ENCODE measurements at places on chromosomes 4 and X.
A peak's percentile ranks its signal among the peaks of the same experiment; 100 is the strongest.

GRCh38 chr4:83107631-83108030 lies 6.9 kb downstream of the PLAC8 start:
- no peak for DNase-seq

GRCh38 chr4:17613761-17614415 lies 553 bp upstream of the MED28 start:
- DNase-seq = peak; percentile 72

GRCh38 chr4:75058486-75058885 lies 125.6 kb downstream of the PARM1 start:
- no peak for DNase-seq

GRCh38 chr4:153577053-153577452 lies 107.0 kb upstream of the TLR2 start:
- DNase-seq = no peak

DNA sequence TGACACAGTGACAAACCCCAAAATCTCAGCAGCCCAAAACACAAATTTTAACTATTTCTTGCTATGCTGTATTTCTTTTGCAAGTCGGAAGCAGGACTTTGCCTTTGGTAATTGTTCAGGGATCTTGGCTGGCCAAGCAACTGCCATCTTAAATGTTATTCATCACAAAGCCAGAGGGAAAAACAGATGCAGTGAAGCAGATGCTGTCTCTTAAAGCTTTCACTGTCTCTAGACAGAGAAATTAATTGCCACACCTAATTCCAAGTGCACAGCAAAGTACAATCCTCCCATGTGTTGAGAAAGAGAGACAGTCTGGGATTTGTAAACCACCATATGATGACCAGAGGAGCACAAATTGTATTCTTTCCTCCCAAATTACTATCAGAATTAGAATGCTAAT lies 30.0 kb upstream of the GALNT7 start:
- no peak for DNase-seq

DNA sequence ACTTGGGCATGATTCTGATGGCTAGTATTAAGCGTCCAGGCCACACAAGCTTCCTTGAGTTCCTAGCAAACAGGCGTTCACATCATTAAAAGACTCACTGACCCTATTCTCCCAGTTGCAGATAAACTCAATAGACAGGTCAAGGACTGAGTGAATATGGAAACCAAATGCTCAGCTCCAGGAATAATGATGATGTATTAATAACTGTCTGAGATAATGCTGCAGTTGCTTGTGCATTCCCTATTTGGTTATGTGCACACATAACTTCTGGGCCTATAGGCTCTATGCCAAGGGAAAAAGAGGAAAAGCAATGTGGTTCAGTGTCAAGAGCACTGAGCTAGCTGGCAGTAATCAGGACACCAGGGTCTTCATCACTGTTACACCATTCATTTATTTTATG lies 3.5 kb downstream of the RAB9B start:
- no peak for DNase-seq

DNA sequence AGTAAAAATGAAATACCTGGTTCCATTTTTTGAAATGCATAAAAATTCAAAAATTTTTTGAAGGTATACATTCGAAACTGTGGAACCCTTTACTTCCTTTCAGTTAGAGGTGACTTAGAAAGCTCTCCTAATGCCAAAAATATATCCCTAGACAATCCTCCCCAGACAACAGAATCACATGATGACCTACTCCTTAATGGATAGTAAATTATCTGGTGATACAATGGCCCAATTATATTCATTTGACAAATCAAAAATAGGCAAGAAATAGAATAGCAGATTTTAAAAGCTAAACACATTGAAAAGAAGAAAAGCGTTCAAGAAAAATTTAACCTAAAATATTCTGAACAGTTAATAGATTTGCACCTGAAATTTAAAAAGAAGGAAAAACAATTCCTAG lies 3.5 kb upstream of the UGT2A2 start:
- DNase-seq = no peak

- DNase-seq = peak; percentile 76
These were observed 101.2 kb upstream of the KLF3 start for GRCh38 chr4:38562751-38563198.

- DNase-seq = no peak
These were observed 12.3 kb upstream of the CHRNA9 start for GRCh38 chr4:40322811-40323210.

DNA sequence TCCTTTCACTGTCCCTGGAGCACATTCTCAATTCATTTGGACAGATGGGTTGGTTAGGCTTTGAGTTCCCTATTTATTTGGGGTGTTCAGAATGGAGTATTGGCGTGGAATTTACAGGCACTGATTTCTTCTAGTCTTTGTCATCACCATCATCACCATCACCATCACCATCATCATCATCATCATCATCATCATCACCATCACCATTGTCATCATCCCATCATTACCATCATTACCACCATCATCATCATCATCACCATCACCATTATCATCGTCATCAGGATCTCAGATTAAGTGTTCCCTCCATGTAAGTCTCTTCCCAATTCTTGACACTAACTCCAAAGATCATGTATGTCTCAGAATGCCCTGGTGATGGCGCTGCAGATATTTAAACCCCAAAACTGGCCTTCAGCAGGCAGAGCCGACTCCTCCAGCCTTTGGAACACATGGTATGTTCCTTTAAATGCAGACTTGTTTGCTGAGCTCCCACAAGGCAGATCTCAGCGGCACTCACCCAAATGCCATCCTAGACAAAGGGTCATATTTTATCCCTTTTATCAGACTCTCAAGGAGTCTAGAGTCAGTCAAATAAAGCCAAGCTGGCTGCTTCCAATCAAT lies 19.8 kb upstream of the FAM9A start:
- no peak for DNase-seq

- peak; percentile 72 for DNase-seq
These were observed 306.3 kb downstream of the ANK2 start for GRCh38 chr4:113355550-113356371.

- peak; percentile 76 for DNase-seq
These were observed 132.4 kb upstream of the USP9X start for GRCh38 chrX:40952855-40953254.

DNA sequence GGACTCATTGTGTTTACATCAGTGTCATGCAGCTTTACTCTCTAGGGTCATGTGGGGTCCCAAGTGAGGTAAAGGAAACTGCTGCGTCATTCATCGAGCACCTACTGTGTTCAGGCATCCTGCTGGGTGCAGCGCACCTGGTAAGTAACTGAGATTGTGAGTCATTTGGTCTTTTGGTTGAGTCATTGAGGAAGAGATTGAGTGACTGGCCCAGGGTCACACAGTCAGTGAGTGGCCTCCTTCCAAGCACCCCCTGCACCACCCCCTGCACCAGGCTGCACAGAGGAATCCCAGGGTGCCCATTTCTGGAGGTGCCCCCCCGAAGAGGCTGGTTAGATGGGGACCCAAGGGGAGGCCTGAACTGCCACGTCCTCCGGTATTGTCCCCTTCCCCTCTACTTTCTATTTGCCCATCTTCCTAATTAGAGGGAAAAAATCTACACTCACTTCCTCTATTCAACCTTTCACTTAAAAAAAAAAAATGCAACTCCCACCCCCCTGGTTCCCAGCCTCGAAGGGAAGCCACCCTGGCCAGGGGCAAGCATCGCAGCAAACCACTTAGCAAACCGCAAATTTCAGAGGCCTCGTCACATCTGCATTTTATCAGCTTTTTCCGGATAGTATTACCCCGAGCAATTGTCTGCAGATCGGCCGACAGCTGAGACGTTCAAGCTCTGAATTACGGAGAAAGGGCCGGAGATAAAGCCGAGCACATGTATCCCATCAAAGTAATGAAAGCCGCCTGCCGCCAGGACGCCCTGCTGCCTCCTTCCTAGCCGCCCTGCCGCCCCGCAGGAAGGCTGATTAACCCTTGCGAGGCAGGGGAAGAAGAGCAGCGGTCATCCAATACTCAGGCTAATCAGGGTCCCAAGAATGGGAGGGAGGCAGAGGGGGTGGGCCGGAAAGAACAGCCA lies 96.3 kb upstream of the MSX1 start:
- no peak for DNase-seq

GRCh38 chrX:101219116-101219863 lies at the start of gene DRP2:
Gene DRP2 (plus strand): TSS chrX:101219786. CDS start chrX:101231648, 11,862 bp downstream.
- DNase-seq = no peak

DNA sequence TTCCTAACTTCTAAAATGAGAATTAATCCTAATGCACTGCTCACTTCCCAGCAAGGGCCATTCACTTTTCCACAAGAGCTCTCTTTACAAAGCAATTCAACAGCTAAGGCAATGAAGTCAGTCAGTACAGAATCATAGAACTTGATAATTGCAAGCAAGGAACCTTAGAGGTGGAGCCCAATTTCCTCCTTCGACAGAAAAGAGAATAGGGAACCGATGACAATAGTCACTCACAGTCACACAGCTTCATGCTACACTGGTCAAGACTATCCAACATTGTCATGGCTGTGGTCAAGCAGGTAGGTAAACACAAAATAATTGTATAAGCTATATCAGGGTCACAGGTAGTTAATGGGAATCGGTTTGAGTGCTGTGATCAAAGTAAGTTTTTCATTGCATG lies 90.0 kb downstream of the ELOVL6 start:
- peak; percentile 37 for DNase-seq

GRCh38 chrX:150352114-150352513 lies 11.0 kb upstream of the MAMLD1 start:
- no peak for DNase-seq
